CD14-positive monocyte (primary cell): ENCODE measurements at places on chromosomes 3 and 15. TPM values are rescaled to one million over a fixed set of nuclear protein-coding genes. Genes with fewer than 3 reads are reported as not detected.

MYH15 gene
- not detected for polyA plus RNA-seq

GRCh38 chr3:83074485-83074884 lies 1313.0 kb upstream of the GBE1 start:
- no peak overlapping the region for H3K27ac ChIP-seq
- no peak for DNase-seq
- no peaks in the 10 kb centered on the region for H3K27me3 ChIP-seq
- H3K4me1 ChIP-seq: no peaks in the 10 kb centered on the region
- no peaks in the 10 kb centered on the region for H3K36me3 ChIP-seq

DNA sequence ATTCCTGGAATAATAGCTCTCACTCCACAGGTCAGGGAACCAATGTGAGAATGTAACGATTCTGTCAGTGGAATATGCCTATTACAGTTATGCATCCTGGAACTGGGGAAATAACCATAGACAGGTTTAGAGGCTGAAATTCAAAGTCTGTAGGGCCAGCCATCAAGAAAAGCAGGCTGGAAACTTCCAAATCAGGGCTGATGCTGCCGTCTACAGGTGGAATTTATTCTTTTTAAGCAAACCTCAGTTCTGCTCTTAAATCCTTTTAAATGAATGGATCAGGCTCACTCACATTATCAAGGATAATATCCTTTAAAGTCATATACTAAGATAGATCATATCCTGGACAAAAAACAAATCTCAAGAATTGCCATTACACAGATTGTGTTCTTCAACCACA lies 699.8 kb downstream of the NR2F2 start:
- H3K27me3 ChIP-seq: no peaks in the 10 kb centered on the region
- no peak overlapping the region for H3K27ac ChIP-seq
- H3K36me3 ChIP-seq: no peaks in the 10 kb centered on the region
- no peak for DNase-seq
- no peak overlapping the region for H3K4me3 ChIP-seq

NOX5 gene
- not detected for polyA plus RNA-seq

DNA sequence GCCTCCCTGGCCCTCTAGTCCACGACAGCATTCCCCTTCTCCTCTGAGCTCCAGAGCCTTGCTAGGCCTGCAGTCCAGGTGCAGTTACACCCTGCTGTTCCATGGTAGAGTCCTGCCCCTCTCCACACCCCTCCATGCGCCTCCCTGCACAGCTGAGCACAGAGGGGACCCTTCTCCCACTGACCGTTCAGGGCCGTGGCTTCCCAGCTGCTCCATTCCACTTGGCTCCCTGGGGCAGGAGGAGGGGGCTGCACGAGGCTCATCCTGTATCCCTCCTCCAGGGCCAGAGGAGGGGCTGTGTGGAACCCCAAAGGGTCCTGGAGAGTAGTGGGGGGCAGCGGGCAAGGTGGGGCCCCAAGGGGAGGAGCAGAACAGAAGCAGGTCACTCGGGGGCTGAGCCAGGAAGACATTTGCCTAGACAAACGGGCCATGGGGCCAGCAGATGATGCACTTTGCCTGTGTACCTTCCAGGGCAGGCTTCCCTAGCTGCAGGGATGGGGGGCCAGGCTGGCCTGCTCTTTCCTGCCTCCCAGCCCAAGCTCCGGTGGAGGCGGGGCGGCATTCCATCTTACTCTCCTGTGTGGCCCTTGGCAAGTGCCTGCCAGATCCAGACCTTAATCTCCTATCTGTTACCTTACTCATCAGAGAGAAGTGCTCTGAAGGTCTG lies 20.7 kb upstream of the GOLGA6C start:
- H3K27ac ChIP-seq: no peak overlapping the region
- DNase-seq: no peak
- H3K36me3 ChIP-seq: no peaks in the 10 kb centered on the region
- H3K27me3 ChIP-seq: no peaks in the 10 kb centered on the region

DNA sequence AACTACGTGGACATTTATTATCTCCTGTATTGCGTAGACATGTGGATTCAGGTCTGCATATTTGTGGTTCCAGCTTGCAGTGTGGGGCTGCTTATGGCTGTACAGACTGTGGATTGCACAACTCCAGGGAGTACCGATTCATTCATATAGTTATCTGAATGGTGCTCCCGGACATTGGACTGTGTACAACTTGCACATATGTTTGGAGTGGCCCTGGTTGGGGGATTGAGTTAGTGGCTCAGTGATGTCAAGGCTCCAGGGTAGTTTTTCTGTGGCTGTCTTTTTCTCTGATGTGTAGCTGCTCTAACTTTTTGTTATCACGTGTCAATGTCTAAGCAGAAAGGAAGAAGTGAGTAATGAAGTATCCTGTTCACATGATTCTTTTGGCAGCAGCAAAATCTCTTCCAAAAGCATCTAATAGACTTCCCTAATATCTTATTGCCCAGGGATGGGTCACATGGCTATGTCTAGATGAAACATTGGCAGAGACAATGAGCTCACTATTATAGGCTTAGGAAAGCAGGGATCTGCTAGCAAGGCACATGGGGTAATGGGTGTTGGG lies 15.8 kb downstream of the ST3GAL6 start:
- peak overlapping the region; percentile 49 for H3K4me3 ChIP-seq
- peaks cover 67% of the 10 kb centered on the region for H3K36me3 ChIP-seq
- peak overlapping the region; percentile 94 for H3K27ac ChIP-seq
- H3K4me1 ChIP-seq: peaks cover 69% of the 10 kb centered on the region
- DNase-seq: peak; percentile 95
- H3K27me3 ChIP-seq: no peaks in the 10 kb centered on the region

DNA sequence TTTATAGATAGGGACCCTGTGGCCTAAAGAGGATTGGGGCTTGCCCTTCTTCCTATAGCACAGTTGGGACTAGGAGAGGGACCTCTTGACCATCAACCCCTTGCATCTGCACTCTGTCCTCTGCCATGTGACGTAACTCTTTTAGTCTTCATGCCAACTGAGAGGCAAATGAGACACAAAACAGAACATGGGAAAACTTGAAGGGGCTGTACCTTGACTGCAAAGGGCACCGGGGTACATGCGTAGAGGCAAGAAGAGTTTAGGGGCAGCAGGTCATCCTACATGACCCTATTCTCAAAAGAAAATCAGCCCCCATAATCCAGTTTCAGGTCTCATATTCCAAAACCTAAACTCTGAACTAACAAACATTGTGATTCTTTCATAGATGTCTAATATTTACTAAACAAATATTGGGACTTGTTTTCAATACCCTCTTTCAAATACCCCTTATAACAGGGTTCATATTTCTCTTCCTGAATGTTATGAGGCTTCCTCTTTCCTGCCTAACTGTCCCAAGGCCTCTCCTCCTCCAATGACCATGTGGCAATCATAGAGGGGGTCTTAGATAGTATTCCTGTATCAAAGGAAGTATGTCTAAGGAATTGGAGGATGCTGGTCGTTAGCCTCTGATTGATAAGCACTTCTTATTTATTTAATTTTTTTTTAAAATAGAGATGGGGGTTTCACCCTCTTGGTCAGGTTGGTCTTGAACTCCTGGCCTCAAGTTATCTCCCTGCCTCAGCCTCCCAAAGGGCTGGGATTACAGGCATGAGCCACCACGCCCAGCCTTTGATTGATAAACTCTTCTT lies 20.6 kb downstream of the ACKR2 start:
- no peaks in the 10 kb centered on the region for H3K4me1 ChIP-seq
- no peaks in the 10 kb centered on the region for H3K36me3 ChIP-seq
- H3K4me3 ChIP-seq: no peak overlapping the region
- no peak overlapping the region for H3K27ac ChIP-seq

DAZL gene
- polyA plus RNA-seq: not detected in 2 replicates

XXYLT1 gene
- 11.8 TPM for polyA plus RNA-seq
